ENCODE measurements at places on chromosomes 5 and 9. TPM values are rescaled to one million over a fixed set of nuclear protein-coding genes. Genes with fewer than 3 reads are reported as not detected.

The CCDC180 gene
- 0.88 TPM for total RNA-seq

The HRCT1 gene
- total RNA-seq, result not detected

The PLAA gene
- 25.8 TPM for total RNA-seq

The STARD4 gene
- total RNA-seq, result 8.6 TPM

The NR2F1 gene
- 26.3 TPM for total RNA-seq

The MEIKIN gene
- not detected for total RNA-seq

The KYAT1 gene
- total RNA-seq, result 5.0 TPM

The NFX1 gene
- 47.7 TPM for total RNA-seq

The PCDHB8 gene
- total RNA-seq, result 0.38 TPM

The SLC26A2 gene
- 6.3 TPM for total RNA-seq

The RASGEF1C gene
- total RNA-seq, result 0.26 TPM

The ORM2 gene
- not detected for total RNA-seq

The SELENOP gene
- 99.4 TPM for total RNA-seq

The ECSCR gene
- total RNA-seq, result 19.5 TPM

The HNRNPH1 gene
- 645 TPM for total RNA-seq

The ZNF462 gene
- total RNA-seq, result 22.3 TPM

The CCDC192 gene
- not detected for total RNA-seq

The PCDHGA3 gene
- 0.45 TPM for total RNA-seq

All from esophagus squamous epithelium (tissue), 5 donors.